Activated CD4-positive, alpha-beta T cell treated with anti-CD3 and anti-CD28 coated beads for 4 hours (primary cell): ENCODE measurements at places on chromosomes 16 and 17.

DNA sequence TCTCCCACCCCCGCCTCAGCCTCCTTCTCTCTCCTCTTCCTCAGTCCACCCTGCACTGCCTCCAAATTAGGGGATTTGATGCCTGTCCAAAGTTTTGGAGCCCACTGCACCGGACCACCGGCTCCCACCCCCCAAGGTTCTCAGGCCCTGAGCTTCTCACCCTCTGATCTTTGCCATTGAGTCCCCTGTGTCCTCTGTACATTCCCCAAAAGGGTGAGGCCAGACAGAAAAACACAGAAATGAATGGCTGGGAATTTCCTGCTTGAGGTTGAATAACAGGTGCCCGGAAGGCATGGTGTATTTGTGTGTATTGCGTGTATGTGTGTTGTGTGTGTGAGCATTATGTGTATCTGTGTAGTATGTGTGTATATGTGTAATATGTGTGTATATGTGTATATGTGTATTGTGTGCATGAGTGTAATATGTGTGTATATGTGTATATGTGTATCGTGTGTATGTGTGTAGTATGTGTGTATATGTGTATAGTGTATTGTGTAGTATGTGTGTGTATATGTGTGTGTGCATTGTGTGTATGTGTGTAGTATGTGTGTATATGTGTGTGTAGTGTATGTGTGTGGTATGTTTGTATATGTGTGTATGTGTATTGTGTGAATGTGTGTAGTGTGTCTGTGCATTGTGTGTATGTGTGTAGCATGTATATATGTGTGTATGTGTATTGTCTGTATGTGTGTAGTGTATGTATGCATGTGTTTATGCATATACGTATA lies 16.0 kb upstream of the CCL17 start:
- DNase-seq, result no peak

DNA sequence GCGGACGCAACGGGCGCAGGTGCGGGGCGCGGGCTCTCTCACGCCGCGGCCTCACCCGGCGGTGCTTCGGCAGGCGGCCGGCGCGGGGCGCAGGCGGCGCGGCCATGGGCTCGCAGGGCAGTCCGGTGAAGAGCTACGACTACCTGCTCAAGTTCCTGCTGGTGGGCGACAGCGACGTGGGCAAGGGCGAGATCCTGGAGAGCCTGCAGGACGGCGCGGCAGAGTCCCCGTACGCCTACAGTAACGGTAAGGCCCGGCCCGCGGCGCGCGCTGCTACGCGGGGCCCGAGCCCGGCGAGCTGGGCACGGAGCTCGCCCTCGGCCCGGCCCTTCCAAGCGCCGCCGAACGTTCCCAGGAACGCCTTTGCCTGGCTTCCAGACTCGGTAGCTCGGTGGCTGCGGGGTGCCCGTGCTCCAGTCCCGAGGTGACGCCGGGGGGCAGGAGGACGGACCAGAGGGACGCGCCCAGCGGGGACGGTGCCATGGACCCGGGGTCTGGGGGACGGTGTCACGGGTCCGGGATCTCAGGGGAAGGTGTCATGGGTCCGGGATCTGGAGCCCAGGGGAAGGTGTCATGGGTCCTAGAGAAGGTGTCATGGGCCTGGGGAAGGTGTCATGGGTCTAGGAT lies 435 bp downstream of the RAB40C start:
- DNase-seq, result no peak

GRCh38 chr16:17109413-17109812 lies 361.3 kb downstream of the XYLT1 start:
- no peak for DNase-seq

GRCh38 chr17:37124821-37125173 lies 176.0 kb downstream of the AATF start:
- DNase-seq, result no peak

DNA sequence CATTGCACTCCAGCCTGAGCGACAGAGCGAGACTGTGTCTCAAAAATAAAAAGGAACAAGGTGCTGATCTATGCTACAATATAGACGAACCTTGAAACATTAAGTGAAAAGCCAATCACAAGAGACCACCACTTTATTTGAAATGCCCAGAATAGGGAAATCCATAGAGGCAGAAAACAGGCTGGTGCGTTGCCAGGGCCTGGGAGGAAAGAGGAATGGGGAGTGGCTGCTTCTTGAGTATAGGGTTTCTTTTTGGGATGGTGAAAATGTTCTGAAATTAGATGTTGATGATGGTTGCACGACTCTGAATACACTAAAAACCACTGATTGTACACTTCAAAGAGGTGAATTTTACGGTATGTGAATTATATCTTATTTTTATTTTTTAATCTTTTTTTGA lies 20.3 kb upstream of the GLIS2 start:
- DNase-seq, result no peak

DNA sequence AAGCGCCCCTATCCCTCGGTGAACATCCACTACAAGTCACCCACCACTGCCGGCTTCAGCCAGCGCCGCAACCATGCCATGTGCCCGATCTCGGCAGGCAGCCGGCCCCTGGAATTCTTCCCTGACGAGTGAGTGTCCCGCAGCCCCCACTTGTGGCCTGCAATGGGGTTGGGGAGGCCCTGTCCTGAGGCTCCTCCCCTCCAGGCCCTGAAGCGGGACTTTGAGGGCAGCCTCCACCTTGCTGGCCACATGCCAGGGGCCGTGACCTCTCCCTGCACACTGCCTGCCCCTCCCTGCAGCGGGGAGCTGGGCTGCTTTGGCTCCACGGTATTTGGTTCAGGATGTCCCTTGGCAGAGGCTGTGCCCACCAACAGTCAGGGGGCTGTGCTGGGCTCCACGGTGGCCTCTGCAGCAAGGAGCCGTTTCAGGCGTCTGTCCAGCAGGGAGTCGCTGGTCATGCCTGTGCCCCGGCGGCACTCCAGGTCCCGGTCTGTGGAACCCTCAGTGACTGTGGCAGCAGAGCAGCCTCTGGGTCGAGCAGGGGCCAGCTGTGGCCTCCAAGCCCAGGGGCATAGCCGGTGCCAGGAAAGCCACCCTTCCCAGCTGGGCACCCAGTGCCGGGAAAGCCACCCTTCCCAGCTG lies 8.3 kb downstream of the NME3 start:
- no peak for DNase-seq

DNA sequence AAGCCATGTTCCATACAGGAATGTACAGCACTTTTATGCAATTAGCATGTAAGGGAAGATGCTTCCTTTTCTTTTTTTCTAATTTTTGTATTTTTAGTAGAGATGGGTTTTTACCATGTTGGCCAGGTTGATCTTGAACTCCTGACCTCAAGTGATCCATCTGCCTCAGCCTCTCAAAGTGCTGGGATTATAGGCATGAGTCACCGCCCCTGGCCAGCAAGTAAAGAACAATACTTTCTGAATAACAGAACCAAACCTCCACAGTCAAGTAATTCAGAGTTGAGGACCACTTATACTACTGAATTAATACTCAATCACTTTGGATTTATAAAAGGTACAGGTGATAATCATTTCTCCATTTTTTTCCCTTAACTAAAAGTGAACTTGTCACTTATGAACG lies 13.0 kb downstream of the C16orf87 start:
- no peak for DNase-seq

- DNase-seq, result no peak
These were observed 27.4 kb downstream of the CDRT15 start for GRCh38 chr17:14209215-14209614.

DNA sequence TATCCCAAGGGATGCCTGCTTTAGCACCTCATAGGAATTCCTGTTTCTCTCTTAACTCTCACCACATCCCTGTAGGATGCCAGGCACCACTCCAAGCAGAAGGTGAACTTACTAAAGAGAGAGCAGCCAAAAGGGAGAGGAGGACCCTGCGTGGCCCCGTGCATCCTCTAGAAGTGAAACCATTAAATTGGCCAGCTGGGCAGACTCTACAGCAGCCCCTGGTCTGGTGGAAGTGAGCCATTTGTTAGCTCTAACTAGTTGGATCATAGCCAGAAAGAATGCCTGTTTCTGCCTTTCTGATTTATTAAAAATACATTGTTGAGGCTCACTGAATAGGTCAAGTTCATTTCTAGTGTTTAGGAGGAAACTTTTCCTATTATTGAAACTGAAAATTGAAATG lies 22.3 kb downstream of the TMEM11 start:
- no peak for DNase-seq

- DNase-seq, result peak; percentile 33
These were observed 14.4 kb downstream of the ZNF232 start for GRCh38 chr17:5097101-5097834.

DNA sequence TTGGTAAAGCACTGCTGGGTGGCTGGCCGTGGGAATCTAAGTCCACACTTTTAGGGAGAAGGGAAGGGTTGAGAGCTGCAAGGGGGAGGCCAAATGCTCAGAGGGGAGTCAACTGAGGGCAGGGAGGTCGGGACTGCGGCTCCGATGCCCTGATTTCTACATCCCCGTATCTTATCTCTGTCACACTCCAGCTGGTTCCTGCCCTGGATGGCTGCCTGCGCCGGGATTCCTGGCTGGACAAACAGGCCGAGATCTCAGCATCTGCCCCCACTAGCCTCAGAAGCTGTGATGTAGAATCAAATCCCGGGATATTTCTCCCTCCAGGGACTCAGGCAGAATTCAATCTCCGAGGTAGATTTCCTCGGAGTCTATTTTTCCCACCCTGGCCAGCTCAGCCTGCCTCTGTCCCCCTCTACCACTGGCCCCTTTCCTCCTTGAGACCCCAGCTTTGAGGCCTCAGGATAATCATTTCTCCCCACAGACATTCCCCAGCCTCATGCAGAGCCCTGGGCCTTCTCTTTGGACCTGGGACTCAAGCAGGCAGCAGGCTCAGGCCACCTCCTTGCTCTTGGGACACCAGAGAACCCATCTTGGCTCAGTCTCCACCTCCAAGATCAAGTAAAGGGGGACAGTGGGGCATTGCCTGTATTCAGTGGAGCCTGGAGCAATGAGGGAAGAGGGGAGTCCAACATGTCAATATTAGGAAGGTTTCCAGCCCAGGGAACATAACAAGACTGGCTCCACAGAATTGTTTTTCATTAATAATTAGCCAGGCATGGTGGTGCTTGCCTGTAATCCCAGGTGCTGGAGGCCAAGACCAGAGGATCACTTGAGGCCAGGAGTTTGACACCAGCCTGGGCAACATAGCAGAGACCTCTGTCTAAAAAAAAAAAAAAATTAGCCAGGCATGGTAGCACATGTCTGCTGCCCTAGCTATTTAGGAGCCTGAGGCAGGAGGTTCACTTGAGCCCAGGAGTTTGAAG lies 1.8 kb downstream of the SHBG start:
- DNase-seq, result no peak

DNA sequence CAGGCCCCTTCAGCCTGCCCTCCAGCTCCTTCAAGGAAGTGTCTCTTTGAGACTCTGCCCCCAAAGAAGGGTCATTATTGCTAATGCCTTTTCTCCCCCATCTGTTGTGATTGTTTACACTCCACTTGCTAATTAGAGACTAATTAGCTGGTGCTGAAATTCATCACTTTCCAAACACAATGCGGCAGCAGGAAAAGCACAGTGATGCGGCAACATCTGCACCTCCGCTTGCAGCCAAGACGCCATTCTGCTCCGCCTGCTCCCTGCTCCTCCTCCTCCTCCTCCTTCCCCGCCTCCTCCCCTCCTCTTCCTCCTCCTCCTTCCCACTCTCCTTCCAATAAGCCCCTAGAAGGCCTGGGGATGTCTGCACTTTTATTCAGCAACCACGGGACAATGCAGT lies 110.5 kb downstream of the SDK2 start:
- DNase-seq, result no peak
